Keratinocyte (primary cell): ENCODE measurements at places on chromosomes 4 and X.

DNA sequence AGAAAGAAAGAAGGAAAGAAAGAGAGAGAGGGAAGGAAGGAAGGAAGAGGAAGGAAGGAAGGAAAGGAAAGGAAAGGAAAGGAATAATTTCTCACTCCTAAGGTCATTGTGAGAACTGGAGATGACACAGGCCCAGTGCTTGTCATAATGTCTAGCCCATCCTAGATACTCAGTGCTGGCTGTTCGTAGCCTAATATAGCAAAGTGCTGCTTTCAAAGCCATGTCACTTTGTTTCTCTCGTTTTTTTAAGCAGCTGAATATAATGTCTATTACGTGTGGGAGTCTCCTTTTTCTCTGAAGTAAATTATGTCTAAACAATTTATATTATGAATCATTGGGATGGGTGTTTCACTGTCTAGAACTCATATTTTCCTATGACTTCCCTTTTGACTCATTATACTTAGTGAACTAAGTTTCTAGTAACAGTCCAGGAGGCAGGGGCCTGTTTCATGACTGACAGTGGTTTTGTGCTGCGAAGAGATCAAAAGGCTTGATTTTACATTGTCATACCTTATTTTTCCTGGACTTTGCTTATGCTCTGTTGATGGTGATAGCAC lies 327.0 kb upstream of the ZFP42 start:
- DNase-seq, result no peak

DNA sequence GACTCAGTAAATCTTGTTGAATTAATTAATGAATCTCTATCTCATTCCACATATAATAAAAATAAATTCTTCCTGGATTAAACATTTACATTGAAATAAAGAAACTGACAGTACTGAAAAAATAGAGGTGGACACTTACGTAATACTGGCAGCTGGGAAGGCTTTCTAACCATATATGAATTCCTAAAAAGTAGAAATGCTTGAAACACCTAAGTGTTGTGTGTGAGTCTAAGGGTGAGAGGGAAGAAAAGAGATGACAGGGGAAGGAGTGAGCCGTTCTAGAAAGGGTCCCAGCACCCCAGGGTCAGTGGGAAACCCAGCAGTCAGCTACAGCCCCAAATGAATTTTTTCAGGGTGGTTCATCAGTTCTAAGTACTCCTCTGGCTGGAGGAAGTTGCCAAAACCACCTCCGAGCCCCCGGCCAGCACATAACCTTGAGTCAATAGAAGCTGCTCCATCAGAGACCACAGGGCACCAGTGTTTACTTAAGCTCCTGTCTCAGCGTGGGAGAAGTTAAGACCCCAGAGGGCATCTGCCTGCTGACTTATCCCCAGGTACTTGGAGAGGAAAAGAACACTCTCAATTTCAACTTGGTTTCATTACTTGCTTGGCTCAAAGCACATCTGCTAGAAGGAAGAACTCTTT lies 18.3 kb downstream of the GAB3 start:
- DNase-seq, result no peak

- no peak for DNase-seq
These were observed 75.9 kb downstream of the COQ2 start for GRCh38 chr4:83208371-83209365.

- no peak for DNase-seq
These were observed 44.9 kb upstream of the BBS12 start for GRCh38 chr4:122687531-122688061.

- DNase-seq, result no peak
These were observed 20.5 kb upstream of the WDR44 start for GRCh38 chrX:118325453-118325852.

DNA sequence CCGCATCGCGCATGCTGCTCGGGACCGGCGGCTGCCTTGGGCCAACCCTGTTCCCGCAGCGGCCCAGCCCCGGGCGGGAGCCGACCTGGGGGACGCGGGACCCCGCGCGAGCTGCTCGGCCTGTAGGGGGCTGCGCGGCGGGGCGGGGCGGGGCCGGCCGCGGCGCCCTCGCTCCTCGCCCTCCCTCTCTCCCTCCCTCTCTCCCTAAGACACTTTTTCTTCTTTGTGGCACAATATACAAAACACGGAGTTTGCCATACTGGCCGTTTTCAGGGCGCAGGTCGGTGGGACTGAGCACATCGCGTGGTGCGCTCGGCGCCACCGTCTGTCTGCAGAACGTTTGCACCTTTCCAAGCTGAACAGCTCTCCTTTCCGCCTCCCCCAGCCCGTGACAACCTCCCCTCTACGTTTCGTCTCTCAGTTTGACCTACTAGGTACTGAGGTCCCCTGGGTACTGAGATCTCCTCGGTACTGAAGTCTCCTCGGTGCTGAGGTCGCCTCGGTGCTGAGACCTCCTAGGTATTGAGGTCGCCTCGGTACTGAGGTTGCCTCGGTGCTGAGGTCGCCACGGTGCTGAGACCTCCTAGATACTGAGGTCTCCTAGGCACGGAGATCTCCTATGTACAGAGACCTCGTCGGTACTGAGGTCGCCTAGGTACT lies 261.1 kb upstream of the PLCXD1 start:
- DNase-seq, result no peak

DNA sequence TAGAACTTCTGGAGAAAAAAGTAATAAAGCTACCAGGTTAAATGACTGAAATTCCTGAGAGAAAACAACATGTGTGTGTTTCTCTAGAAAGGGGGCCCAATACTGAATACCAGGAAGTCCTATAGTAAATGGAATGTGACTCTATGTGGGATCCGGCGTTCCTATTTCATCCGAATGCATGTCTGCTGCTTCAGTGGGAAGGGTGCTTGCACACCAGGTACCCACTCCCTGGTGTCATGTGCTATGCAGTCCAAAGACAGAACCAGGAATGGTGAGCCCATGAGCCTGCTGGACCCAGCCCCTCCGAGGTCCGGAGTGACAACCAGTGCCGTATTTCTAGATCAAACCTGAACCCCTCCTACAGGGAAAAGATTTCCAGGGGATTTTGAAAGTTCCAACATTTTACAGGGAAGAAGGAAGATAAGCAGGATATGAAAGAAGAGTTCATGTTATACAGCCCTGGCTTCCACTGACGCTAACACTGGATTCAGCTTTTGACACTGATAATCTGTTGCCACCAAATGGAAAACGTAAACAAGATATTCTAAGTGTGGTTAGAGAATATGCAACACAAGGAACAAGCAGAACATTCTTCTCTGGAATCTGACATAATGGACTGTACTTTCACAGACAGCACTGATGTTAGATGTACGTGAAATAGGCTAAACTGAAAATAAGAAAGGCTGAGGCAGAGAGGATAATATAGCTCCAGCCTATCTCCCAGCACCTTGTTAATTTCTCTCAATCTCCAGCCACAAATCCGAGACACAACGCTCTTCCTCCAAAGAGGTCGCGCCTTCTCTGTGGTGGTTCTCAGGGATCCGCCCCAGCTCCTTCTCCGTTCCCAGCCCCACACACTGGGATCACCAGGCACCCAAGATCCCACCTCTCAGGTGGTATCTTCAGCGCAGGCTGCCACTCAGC lies 725 bp upstream of the CXCL1 start:
- no peak for DNase-seq

GRCh38 chr4:41204400-41204978 lies 9.9 kb downstream of the APBB2 start:
- no peak for DNase-seq

- DNase-seq, result no peak
These were observed 122.6 kb downstream of the RCHY1 start for GRCh38 chr4:75391489-75392166.

GRCh38 chrX:32530802-32531403 lies 680.4 kb downstream of the DMD start:
- DNase-seq, result no peak

DNA sequence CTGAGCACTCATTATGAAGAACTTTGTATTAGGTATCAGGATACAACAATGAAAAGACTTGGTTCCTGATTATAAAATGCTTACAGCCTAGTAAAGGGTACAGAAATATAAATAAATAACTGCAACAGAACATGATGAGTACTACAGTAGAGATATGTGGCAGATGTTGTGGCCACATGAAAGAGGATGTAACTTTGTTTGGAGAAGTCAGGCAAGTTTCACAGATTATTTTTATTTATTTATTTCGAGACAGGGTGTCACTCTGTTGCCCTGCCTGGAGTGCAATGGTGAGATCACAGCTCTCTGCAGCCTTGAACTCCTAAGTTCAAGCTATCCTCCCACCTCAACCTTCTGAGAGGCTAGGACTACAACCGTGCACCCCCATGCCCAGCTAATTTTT lies 15.8 kb upstream of the UBE2K start:
- DNase-seq, result no peak

DNA sequence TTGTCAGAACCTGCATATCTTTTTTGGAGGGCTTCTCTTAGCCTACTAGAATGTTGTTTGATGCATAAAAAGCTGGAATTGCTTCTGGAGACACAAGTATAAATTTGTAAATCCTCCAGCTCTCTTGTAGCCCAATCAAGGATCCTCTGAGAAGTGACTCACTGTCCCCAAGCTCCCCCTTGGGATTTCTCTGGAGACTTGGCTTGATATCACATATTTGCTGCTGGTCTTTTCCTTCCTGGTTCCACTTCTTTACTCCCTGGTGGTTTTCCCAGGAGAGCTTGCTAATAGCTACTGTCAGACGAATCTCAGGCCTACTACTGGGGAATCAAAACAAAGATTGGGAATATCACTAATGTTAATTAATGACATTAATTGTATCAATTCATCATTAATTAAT lies 173.1 kb downstream of the STK32B start:
- no peak for DNase-seq

DNA sequence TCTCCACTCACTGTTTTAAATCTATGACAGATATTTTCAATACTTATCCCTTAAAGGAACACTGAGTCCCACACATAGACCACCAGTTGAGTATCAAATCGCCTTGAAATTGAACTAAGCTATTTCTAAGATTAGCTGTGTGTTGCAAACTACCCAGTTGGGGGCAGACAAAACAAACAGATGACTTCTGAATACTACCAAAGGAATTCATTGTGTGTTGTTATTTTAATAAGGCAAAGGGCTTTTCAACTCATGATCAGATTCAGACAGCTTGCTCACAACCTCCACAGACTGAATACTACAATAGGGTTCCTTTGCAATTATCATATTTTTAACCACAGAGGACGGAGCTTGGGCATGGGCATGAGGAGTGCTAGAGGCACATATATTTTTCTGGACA lies 283.0 kb upstream of the GPC4 start:
- no peak for DNase-seq

DNA sequence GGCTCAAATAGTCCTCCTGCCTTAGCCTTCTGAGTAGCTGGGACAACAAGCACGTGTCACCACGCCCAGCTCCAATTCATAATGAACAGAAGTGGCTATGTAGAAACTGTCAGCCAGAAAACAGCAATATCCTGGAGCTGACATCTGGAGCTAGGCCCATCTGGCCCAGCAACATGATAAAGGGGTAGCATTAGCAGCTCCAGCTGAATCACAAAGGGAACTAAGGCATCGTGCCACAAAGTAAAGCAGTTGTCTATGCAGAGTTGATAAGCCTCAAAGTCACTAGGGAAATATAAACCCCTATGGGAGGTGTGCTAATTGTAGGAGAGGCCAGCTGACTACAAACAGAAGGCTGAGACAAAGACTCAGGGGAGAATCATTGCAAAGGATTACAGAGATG lies 270.5 kb upstream of the GPC4 start:
- no peak for DNase-seq

DNA sequence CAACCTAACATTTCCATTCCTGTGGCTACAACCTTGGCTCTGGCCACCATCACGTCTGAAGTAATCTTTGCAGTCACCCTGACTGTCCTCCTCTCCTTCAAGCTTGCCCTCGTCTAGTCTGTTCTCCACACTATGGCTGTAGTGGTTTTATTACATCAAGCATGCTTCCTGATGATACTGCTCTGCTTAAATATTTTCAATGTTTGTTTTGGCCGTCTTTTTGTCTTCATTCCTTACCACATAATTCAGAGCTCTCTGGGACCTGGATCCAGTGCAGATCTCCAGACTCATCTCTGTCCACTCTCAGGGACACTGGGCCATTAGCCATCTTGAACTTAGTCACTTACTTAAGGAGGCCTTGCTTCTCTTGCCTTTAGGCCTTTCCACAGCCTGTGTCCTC lies 27.7 kb upstream of the FREM3 start:
- DNase-seq, result no peak

GRCh38 chr4:138696771-138697170 lies 318.8 kb upstream of the NOCT start:
- no peak for DNase-seq

GRCh38 chr4:183941964-183942363 lies 36.9 kb downstream of the STOX2 start:
- no peak for DNase-seq

- DNase-seq, result no peak
These were observed 47.2 kb upstream of the RASGEF1B start for GRCh38 chr4:81518762-81519426.

DNA sequence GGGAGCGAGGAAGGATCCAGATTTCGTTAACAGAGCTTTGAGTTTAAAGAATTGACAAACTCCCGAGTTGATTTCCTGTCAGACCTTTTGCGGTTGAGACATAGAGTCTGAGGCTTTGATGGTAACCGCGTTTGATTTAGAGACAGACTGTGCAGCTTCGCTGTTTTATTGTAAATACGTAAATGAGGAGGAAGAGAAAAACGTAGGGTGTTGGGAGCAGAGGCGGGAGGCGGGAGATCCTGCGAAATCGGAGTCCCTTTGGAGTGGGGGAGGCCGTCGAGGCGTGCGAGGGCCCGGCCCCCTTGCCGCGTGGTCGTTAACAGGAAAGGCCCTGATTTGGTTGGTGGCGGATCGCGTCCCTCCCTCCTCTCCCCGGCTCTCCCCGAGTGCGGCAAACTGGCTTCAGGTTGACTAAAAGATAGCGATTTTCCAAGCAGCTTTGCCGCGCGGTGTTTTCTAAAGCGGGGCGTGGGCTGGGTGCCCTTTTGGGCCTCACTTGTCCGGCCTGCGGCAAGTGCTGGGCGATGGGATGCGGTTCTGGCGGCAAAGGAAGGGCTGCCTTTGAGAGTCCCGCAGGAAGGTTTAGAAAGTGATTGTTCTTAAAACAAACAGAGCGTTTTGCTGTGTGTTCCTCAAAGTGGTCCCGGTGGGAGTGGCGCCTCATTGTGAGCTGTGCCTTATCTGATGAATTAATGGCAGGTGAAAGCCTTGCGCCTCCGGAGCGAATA lies 857 bp downstream of the SCML1 start:
- DNase-seq, result no peak

GRCh38 chr4:103773691-103774231 lies 54.0 kb upstream of the TACR3 start:
- DNase-seq, result no peak

DNA sequence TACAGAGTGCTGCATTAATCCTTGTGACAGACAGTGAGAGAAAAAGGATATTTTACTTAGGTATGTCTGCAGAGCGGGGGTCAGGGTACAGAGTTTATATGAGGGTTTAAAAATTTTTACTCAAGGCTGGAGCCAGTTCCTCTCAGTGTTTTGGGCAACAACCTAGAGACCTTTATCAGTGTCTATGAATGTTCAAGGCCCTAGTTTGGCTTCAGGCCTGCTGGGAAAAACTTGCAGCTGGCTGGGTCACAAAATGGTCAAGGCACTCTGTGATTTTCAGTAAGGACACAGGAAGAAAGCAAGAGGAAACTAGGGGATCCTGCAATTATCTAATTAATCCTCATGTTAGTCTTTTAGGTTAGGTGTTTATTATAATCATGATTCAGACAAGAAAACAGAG lies 10.8 kb upstream of the C4orf54 start:
- no peak for DNase-seq
